COLO829 (cell line): ENCODE measurements at places on chromosomes 1 and 21.

DNA sequence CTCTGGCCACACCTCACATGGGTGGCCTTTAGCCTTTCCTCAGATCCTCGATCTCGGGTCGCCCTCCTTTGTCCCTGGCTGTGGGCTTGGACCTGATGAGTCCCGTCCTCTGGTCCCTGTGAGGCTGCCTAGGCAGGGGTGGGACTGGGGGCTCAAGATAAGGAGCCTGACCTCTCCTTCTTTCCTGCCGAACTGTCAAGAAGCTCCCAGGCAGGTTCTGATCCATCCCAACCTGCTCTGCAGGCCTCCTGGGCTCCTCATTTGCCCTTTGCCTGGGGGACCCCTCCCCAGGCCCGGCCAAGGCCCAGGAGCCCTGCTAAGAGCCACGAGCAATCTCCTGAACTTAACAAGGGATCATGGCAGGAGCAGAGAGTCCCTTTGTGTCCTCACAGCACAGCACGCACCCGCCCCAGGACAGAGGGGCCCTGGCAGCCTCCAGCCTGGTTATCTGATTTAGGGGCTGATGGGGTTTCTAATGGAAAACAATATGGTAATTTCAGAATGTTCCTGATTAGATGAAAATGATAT, 82.4 kb upstream of the POU3F1 start:
- DNase-seq = no peak

- no peak for DNase-seq
Observed at GRCh38 chr1:4626560-4627319, 27.7 kb upstream of the AJAP1 start.

DNA sequence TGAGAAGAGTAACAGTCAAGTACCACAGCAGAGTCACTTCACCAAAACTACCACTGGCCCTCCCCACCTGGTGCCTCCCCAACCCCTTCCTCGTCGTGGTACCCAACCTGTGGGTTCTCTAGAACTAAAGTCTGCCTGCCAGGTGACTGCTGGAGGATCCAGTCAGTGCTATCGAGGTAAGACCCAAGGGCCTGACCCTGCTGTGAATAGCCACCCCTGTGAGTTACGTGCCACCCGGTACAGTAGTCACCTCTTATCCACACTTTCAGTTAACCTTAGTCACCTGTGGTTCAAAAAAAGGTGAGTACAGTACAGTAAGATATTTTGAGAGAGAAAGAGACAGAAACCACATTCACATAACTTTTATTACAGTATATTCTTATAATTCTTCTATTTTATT, 16.5 kb downstream of the TTF2 start:
- DNase-seq = no peak

DNA sequence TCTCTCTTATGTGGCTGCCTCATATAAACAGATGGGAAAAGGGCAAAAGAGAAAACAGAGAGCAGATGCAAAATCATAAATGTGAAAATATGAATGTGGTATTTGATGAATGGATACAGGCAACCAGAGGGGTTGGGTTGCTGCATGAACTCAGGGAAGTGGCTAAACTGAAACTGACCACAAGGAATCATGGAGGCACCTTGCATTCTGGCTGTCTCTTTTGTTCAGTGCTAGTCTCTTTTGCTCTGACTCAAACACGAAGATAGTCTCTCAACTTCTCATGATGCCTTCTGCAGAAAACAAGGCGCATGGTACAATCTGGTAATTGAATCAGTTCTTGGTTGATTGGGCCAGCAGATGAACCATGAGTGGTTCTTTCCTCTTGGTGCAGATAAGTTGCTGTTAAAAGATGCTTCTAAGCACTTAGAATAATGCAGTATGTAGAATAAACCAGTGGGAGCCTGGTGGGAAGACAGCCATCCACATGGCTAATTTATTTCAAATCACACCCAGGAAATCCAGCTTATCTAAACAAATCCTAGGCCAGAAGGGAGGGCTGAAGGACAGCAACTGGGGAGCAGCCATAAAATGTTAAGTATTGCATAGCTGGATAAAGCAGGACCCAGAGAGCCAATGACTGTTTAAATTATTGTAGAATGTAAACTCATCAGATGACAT, 64.2 kb downstream of the HLX start:
- DNase-seq = no peak

- no peak for DNase-seq
Observed at GRCh38 chr1:5423109-5423508, 569.1 kb downstream of the NPHP4 start.

DNA sequence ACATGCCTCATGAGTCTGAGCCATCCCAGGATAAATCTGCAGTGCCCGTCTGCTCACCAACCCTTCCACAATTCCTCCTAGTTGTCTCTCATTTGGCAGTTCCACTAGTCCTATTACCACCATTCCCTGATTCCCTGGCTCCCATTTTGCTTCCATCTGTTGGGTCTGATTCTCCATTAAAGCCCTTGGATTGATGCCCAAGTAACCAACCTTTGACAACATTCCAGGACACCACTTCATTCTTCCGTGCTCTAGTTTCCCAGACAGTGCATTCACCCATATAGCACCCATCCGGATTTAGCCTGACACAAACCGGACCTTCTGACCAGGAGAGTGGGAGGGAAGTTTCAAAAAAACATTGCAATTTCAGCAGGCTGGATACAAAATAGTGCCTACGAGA, 189.4 kb upstream of the PALMD start:
- DNase-seq = no peak

GRCh38 chr1:226203240-226203639, 16.7 kb upstream of the ACBD3 start:
- no peak for DNase-seq

DNA sequence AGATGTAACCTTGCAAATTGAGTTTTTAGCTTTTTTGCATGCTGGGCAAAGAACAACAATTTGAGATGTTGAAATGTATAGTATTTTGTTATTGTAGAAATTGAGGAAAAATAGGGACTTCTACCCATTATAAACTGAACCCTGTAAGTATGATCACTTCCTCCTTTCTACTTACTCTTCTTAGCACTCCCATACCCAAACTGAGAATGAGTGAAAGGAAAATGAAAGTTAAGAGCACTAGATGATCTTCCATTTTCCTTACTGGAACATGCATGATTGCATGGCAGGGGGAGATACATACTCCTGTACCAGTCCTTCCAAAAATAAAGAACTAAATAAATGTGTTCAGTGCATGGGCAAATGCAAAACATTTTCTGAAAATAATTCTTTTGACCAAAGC, 107.4 kb upstream of the KIAA1614 start:
- no peak for DNase-seq

DNA sequence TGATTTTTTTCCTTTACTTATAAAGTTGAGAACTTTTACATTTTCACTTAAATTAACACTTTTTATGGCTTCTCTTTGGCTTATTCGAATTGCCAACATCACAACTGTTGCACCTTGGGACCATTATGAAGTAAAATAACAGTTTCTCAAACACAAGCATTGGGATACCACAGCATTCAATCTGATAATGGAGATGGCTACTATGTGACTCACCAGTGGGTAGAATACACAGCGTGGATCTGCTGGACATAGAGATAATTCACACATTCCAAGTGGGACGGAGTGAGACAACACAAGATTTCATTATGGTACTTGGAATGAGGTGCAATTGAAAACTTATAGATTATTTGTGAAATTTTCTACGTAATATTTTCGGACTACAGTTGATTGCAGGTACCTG, 68.0 kb downstream of the ADAMTS1 start:
- DNase-seq = no peak

DNA sequence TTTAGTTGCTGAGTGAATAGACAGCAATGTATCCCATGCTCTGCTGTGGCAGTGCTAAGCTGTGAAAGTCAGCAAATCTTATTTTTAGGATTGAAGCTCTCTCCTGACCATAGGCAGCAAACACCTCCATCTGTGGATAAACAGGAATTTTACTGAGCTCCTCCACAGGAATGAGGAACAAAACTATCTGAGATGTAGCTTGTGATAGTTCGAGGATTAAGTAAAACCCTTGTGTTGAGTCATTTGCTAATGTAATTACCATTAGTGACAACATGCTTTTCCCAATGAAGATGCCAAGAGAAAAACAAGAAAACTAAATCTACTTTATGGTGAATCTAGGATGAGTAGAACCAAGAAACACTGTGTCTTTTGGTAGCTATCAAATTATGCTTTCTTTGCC, 122.7 kb downstream of the CLEC20A start:
- no peak for DNase-seq

DNA sequence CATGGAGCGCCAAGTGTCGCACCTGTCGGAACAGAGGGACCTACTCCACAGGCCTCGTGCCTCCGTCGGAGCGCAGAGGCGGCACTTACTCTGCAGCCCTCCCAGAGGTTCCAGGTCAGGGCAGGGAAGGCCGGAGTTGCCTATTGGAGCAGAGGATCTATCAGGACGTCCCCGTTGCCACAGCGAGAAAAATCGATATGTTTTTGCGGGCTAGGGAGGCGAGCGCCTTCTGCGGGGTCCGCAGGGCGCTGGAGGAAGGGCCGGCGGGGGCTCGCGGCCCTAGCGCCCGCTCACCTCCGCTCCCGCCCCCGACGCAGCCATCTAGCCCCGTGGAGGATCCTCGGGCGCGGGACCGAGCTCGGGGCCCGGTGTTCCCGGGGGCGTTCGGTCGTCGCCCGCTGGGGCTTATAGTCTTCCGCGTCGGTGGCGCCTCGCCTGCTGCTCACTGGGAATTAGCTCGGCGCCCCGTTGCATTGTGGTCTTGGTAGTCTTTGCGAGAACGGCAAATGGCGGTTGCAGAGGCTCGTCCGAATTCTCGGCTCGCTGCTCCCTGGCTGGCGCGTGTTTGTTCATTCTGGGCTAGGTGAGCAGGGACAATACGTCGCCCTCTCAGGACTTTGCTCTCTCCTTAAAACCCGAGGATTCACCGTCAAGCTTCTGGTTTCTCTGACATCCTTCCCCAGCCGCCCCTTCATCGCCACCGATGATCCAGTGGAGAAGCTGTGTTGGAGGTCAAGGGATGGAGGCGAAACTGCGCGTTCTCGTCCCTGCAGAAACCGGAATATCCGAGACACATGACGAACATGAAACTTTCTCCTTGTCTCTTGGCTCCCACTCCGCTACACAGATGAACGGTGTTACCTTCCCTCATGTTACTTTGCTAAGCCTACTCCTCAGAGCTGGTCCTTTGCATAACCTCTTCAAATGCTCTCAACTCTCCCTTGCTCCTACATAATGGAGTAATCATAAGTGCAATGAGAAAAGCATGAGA, at the start of gene JTB:
JTB (minus strand) TSS at position 425 of the 991 bp plus-strand sequence; CDS start at position 3, 422 bp downstream.
- peak; percentile 87 for DNase-seq

GRCh38 chr1:151710187-151710840, 6.3 kb downstream of the CELF3 start:
- peak; percentile 42 for DNase-seq
